ENCODE measurements at places on chromosomes 5 and 9. TPM values are rescaled to one million over a fixed set of nuclear protein-coding genes. Genes with fewer than 3 reads are reported as not detected.

GARNL3 gene
- total RNA-seq, result 1.1 TPM

ARHGEF28 gene
- 43.8 TPM for total RNA-seq

SLC4A9 gene
- not detected for total RNA-seq

NSUN2 gene
- total RNA-seq, result 61.8 TPM

WNT8A gene
- not detected for total RNA-seq

FBP2 gene
- total RNA-seq, result not detected

FSTL4 gene
- total RNA-seq, result not detected

LCN12 gene
- total RNA-seq, result not detected
